ENCODE measurements at places on chromosomes 1 and 21.

DNA sequence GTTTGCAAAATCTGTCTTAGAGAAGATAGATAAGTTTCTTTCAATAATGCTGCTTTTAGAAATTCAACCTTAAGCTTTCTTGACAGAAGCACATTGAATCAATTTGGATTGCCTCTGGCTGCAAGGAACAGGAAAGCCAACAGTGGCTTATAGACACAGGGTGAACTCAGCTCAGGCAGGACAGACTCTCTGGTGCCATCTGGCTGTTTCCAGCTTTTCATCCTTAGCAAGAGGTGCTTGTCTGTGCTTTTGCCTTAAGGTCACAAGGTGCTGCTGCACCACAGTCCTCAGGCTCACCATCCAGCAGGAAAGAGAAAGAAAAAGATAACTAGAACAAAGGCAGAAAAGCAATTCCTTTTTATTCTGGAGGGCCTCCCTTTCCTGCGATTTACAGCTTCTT, 93.7 kb upstream of the ETS2 start:
- DNase-seq: no peak

GRCh38 chr1:96291468-96291867, 430.1 kb upstream of the PTBP2 start:
- DNase-seq: no peak

GRCh38 chr21:45516071-45516670, 26.1 kb downstream of the SLC19A1 start:
- no peak for DNase-seq

- DNase-seq: peak; percentile 99
Measured at GRCh38 chr1:235011599-235012435, 116.8 kb downstream of the TOMM20 start.

GRCh38 chr1:117320515-117320914, 46.7 kb upstream of the MAN1A2 start:
- DNase-seq: no peak

DNA sequence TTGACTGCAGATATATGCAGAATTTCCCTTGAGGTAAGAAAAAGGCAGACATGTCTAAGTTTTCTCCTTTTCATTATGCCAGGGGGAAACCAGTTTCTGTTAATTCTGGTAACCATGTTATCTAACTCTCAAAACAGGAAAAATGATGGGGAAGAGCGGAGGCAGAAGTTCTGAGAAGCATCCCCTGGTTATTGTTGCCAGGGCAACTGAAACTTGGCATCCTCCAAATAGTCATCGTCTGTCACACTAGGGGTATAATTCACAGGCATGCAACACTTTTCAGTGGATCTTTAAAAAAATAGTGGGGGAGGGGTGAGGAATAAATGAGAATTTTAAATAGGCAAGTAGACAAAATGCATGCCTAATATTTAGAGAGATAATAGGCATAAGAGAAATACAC, 715.3 kb upstream of the CXADR start:
- no peak for DNase-seq

DNA sequence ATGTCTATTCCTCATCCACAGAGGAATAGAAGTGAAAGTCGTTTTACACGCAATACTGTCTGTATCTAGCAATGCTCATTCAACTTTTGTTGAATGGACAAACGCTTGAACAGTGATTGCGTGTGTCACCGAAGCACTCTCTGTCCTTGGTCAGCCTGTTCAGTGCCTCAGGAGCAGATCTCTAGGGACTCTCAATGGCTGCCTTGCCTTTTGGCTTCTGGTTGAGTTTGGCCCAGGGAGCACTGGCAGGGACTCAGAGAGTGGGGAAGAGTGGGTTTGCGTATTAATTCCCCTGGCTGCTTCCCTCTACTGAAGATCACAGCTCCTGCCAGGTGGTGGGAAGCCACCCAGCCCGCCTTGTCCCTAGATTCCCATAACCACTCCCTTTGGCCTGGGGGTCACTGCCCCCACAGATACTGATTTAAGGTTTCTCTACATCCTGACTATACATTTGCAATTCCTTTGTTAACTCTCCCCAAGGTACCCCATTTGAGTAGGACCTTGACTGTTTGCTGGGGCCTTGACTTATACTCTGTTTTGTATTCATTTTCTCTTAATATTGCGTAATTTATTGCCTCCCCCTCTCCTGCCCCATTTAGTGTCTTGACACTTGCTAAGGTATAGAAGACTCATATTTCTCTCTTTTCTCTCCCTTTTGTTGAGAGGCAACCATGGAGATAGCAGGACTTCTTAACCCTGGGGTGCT, 61.7 kb upstream of the USP24 start:
- no peak for DNase-seq

DNA sequence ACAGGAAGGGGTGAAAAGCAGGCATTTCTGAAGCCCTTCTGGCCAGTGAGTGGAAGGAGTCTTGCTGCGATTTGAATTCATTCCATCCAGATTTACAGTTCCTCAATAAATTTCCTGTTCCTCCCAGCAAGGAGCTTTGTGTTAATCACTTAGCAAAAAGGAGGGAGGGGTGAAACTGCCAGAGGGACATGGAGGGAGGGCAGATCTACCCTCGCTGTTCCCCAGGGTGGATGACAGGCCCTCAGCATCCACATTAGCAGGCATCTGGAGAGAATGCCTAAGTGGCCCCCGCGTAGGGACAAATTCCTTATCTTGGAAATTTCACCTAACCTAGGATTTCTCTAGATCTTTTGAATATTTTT, 1.2 kb downstream of the ETV3 start:
- no peak for DNase-seq

GRCh38 chr1:9230869-9231533, 3.6 kb upstream of the H6PD start:
- DNase-seq: no peak

- DNase-seq: no peak
Measured at GRCh38 chr1:68111519-68112436, 61.4 kb upstream of the DIRAS3 start.

DNA sequence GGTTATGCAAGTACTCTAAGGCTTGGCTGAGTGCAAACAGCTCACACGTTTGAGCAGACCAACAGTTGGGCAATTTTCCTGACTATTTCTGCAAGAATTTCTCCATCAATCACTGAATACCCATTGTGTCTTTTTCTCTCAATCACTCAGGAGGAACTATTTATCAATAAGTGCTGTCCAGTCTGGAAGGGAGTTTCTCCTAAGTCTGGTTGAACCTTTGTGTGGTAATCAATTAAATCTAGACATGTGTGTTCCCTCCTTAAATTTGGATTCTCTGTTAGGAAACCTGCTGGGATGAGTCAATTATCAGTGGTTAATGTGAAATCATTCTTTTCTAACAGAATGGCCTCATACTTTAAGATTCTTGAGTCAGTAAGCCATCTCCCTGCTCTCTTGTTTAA, 6.8 kb upstream of the AADACL3 start:
- no peak for DNase-seq
